A172 (cell line): ENCODE measurements at places on chromosomes 12 and 14. TPM values are rescaled to one million over a fixed set of nuclear protein-coding genes. Genes with fewer than 3 reads are reported as not detected.

RBMS2 gene
- 7.4 and 11.1 TPM in 2 replicates for total RNA-seq

DNA sequence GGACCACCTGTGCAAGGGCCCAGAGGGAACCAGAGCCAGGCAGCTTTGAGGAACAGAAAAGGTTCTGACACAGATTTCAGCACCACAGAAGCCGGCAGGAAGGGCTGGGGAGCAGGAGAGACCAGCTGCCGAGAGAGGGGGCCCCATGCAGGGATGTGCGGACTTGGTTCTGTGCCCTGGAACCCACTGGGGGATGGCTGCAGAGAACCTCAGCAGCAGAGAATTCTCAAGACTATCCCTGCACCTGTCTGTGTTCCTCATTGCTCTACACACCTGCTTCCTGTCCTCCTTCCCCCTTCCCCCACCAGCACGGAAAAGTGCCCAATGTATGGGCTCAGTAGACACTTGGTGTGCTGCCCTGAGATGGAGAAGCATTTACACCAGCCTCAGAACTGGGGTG, 3.2 kb downstream of the SERPINA9 start:
- DNase-seq = no peak

DNA sequence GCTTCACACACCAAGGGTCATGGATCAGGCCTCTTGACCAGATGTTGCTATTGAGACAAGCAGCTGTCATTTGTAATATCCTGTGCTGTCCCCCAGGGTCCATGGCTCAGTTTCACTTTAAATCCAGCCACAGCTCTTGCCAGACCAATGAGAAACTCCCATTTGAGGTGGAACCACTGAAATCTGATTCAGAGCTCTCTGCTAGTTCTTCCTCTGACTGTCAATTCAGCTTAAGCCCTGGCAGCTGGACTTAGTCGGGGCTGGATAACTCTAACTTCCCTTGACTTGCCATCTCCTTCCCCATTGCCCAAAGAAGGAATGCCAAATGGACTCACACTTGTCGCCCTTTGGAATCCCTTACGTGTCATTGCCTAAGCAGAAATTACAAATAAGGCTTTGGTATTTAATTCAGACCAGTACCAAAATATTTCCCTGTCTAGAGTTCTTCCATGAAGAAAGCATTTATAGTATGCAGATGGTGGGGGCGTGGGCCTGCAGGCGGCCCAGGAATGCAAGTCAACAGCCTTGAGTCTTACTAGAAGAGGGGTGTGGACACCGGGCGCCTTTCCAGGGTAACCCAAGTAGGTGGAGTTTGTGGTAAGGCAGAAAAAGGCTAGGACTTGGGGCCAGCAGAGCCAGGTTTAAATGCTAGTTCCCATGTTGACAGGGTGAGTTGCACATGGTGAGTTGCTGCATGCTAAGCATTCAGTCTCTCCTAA, 96.9 kb upstream of the TMPO start:
- DNase-seq = peak; percentile 93

GRCh38 chr12:98022961-98023360, 492.4 kb upstream of the TMPO start:
- DNase-seq = no peak

DNA sequence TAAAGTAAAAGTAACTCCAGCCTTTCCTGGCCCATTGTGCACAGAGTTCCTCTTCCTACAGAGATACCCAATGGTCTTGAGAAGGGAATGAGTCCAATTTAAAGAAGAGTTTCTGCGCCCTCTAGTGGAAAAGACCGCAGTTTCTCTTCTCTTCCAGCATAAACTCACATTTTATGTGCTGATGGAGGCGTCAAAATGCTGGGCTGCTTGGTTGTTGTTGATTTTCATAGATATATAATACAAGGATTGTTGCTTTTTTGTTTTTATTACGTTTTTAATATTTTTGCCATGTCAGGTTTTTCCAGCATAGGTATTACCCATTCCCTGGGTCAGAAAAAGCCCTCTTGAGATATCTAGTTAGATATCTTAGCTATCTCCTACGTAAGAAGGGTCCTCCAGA, 356.9 kb upstream of the STXBP6 start:
- DNase-seq = no peak

DNA sequence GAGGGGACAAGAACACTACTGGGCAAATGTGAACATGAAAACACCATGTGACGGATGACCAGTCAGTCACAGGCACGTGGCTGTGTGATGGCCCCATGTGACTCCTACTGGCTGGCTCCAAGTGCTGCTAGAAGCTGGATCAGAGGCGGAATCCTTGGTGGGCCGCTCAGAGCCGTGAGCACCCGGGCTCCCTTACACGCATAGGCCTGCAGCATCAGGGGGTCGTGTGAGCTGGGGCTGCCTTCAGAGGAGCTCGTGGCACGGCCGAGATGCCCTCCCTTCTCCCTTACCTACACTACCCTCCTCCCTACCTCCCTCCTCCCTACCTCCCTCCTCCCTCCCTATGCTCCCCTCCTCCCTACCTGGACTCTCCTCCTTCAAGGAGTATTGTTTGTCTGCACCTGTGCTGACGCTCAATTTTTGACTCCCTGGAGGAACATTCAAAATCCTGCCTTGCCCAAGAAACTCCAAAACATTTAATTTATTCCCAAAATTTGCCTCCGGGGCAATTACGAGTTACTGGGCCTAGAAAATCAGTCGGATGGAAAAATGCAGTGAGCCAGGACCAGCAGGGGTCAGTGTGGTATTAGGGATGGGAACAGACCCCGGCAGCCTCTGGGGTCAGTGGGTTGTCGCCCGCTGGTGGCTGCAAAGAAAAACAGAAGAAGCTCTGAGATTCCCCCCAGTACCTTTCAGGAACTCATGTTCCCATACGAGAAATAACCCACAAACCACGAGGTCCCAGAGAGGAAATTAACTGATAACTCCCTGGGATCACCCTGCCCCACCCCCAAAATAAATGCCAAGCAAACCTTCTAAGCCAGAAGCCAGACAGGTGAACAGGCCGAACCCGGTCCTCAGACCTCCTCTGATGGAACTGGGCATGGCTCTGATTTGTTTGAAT, 61.3 kb downstream of the C14orf132 start:
- peak; percentile 62 for DNase-seq

DNA sequence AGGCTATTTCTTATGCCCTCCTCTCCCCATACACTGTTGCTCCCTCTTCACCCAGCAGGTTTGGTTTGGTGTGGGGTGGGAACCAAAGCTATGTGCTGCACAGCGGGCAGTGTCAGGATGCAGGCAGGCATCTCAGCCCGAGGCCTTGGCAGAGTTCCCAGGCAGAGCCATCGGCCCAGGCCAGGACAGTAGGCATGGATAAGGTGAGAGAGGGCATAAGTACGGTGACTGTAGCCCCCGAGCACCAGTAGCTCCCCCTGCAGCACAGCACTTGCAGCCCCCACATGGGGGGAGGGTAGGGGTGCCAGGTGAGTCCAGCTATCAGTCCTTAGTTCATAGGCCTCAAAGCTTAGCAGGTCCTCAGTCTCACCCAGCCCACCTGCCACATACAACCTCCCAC, 7.2 kb downstream of the KLHL33 start:
- no peak for DNase-seq

DNA sequence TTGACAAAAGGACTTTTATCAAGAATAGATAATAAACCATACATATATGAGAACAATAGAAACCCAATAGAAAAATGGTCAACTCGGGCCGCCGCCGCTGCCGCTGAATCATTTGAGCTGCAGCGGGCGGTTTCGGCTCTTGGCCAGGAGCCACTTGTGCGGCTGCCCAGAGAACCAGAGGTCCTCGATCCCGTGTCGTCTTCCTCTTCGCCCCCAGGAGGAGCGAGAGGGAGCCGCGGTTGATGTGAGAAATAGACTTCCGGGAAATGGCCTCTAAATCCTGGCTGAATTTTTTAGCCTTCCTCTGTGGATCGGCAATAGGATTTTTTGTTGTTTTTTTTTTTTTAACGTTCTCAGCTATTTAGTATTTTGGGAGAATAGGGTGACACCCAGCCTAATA, 44.8 kb downstream of the CPSF6 start:
- DNase-seq = peak; percentile 66

DNA sequence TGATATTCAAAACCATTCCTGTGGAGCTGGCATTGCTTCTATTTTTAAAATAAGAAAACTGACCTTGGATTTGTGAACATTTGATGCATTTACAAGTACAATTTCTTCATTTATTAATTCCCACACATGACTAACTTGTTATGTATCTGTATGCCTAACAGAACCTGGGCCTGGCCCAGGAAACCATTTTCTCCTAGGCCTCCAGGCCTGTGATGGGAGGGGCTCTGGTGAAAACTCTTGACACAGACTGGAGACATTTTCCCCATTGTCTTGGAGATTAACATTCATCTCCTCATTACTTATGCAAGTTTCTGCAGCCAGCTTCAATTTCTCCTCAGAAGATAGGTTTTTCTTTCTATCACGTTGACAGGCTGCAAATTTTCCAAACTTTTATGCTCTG, 42.0 kb downstream of the GLIPR1L2 start:
- DNase-seq = no peak

DNA sequence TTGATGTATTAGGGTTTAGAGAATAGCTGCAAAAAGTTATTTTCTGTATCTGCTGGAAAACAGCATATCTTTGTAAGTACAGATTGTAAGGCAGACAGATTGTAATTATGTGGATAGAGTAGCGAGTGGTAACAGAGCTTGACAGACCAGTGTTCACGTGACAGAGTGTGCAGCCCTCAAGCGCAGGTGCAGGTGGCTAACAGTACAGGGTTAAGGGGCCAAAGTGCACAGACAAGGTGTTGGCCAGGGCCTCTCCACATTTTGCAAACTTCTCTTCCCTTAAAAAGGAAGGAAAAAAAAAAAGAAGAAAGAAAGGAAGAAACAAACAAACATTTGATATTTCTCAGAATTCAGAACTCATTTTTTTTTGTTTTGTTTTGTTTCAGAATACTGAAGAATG, 25.2 kb upstream of the KLHL42 start:
- DNase-seq = no peak
